Ovary (tissue), 10 donors: ENCODE measurements at places on chromosomes 16 and 17.

DNA sequence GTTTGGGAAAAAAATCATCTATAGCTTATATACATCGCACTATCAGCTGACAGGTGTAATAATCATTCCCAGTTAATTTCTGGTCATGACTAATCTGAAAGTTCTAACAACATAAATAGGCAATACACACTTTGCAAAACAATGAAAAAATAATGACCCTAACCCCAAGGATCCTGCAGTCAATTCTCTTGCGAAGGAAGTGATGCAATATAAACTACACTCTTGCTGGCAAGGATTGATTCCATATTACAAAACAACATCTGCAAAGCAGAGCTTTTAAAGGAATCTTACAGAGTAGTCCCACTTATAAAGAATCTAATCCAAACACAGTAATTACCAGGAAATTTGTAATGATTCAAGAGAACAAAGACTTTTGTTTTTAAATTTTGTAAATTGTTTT lies 73.4 kb downstream of the MYO1D start:
- DNase-seq = no peak

GRCh38 chr17:37293770-37294169 lies 82.0 kb upstream of the C17orf78 start:
- no peak for DNase-seq

DNA sequence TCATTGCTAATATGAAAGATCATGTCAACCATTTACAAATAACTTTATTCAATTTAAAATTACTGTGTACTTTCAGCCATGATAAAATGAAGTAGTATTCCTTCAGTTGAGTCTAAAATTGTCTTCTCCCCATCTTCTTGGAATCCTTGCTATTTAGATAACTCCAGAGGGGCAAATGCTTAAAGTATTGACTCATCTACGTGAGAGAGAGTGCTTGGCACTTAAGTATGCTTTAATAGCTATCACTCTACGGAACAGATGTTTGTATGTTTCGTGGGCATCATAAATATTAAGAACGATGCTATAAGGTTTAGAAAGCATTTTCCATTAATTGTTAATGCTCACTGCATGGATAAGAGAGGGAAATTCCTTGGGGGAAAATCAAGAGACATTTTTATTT lies 69.3 kb upstream of the MED13 start:
- no peak for DNase-seq

DNA sequence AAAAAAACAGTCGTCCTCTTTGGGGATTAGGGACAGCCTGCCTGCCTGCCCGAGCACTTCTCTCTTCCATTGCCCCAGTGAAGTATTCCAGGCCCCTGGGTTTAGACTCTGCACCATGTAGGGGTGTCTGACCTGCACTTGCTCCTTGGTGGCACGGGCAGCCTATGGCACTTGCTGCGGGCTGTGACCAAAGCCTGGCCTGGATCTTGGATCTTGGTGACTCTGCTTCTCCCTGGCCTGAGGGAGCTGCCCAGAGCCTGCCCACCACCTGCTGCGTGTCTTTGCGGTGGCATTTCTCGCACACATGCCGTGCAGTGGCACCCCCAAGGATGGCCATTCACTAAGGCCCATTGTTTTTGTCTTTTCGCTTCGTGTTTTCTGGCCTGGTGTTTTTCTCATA lies 6.1 kb upstream of the STH start:
- DNase-seq = no peak
